PC-9 (cell line): ENCODE measurements at places on chromosomes 1 and 21. TPM values are rescaled to one million over a fixed set of nuclear protein-coding genes. Genes with fewer than 3 reads are reported as not detected.

DNA sequence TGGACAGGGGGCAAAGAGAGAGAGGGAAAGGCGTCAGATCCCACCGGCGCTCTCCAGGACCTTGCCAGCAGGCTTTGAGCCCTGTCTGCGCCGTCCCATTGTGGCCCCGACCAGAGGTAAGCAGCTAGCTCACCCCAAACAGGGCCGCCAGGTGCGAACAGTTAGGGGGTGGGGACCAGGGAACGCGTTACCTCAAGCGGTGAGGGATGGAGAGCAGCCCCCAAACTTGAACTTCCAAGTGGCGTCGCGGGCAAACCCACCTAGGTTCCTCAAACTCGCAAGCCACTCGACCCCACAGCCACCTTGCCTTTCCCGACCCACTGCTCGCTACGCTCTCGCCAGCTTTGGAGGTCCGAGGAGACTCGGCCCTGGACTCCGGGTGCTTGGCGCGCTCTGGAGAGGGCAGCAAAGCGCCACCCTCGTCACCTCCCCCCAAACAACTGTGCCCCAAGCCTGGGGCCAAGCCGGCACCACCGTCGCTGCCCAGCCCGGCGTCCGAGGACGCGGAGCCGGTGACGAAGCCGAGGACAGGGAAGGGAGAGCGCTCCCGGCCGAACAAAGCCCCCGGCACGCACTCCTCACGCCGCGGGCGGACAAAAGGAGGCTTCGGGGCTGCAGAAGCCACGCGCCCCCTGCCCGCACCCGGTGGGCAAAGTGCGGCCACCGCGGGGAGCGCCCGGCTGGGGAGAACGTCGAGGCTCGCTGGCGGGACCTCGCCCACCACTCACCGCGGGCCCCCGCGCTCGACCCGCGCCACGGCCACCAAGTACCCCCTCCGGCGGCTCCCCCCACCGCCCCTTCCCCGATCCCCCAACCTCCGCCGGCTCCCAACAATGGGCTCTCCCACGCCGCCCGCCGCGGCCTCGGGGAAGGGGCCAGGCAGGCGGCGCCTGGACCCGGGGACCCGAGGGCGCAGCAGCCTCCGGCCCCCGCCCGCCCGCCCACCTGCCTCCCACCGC, 976 bp downstream of the SSBP3 start:
- no peak for DNase-seq

- DNase-seq, result no peak
These were observed 52.1 kb upstream of the LAPTM5 start for GRCh38 chr1:30809514-30810263.

DNA sequence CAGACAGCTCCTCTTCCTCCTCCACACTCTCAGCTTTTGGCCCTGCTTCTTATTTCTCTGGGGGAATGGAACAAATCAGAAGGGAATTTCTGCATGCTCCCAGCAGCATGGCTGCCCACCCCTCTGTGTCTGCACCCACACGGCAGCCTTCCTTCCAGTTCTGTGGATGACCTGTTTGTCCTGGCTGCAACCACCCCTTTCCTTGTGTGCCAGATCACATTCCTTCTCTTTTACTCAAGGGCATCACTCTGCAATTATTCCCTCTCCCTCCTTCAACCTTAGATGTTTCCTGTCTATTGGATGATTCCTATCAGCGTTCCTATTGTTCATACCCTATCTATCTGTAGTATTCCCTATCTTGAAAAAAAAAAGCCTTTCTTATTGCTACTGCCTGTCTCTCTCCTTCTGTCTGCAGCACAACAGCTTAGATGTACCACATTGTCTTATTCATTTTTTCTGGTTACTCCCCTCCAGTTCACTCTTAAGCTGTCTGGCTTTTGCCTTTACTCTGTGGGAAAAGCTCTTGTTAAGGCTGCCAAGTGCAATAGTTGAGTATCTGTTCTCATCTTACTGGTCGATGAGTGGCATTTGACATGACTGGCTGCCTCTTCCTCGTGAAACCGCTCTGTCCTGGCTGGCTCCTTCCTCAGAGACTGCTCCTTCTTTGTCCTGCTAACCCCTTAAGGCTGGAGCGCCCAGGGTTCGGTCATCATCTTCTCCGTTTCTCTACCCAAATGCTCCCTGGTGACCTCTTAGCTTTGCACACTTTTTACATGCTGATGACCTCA, 351.1 kb downstream of the CAMTA1 start:
- DNase-seq, result no peak

GRCh38 chr1:6602669-6603237, at the start of gene KLHL21:
TSS of gene KLHL21 (minus strand) at chr1:6602869. CDS start at chr1:6602817, 52 bp downstream.
- peak; percentile 54 for DNase-seq

DNA sequence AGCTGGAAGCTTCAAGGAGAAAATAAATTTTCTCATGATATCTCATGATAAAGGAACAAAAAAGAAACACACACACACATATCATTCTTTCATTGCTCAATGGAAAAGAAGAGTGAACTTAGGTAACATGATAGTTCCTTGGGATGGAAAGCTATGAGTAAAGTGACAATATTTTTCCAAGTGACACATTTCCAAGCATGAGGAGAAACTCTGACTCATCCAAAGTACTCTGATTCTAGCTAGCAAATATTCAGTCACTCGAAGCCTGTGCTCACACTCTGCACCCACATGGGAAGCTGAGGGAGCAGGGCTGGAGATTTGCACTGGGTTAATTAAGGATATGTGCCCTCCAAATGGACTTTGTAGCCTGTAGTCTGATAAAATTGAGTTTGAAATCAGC, 222.4 kb downstream of the LRRC40 start:
- no peak for DNase-seq

- no peak for DNase-seq
These were observed 76.0 kb upstream of the NEK2 start for GRCh38 chr1:211751438-211751837.

- no peak for DNase-seq
These were observed 13.7 kb downstream of the ACTRT2 start for GRCh38 chr1:3034728-3035562.

- peak; percentile 82 for DNase-seq
These were observed 53.3 kb upstream of the TINAGL1 start for GRCh38 chr1:31523012-31523411.

GRCh38 chr1:59357645-59358320, 60.9 kb downstream of the FGGY start:
- DNase-seq, result no peak

DNA sequence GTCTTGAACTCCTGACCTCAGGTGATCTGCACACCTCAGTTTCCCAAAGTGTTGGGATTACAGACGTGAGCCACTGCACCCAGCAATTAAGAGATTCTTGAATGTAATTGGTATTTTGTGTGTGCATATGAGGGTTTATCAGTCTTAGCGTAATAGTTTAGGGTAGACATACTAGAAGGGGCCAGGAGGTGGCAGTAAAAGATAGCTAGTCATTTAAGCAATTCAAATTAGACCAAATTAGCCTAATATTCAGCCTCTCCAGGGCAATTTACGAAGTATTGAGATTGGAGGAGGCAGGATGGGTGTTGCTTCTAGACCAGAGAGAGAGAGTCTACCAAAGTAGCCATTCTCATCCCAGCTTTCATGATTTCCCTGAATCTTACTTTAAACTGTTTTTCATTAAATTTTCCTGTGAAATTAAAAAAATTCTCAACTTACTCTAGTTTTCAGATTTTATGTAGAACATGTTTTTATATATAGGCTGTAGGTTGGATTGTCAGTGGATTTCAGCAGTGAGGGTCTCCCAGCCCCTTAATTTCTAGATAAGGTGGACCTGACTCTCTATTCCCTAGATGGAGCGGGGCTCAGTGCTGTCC, 119.7 kb downstream of the HHAT start:
- peak; percentile 19 for DNase-seq

GRCh38 chr21:41613533-41613909, 105.6 kb upstream of the TMPRSS2 start:
- no peak for DNase-seq

- peak; percentile 50 for DNase-seq
These were observed 406 bp downstream of the HTR1D start for GRCh38 chr1:23216771-23217420.

- no peak for DNase-seq
These were observed 30.4 kb upstream of the FMO1 start for GRCh38 chr1:171217658-171218443.

- no peak for DNase-seq
These were observed 5.4 kb upstream of the MYBPHL start for GRCh38 chr1:109312246-109312645.

DNA sequence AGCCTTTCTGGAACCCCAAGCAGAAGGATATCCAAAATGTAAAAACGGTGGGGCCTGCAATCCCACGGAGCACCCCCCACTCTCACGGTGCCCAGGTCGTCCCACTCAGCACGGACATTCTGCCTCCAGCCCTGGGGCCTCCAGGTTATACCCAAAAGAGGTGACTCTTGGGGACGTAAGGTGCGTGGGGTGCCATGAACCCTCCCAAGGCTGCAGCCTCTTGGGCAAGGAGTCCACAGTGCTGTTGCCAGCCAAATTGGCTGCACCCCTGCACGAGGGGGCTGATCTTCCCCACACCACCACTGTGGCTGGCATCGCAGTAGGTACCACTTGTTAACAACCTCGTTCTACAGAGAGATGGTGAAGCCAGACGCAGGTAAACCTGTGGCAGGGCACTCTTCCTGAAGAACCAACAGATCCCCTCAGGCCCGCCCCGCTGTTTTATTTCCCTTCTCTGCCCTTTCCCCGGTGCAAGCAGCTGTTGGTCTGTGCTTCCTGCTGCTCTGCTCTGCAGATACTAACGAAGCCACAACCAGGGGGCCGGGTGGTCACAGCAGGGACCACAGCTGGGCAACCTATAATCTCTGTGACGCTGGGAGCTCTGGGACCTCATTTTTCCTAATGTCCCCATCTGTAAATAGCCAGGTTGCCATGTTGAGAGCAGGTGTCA, 8.7 kb downstream of the TFF3 start:
- DNase-seq, result no peak

GRCh38 chr1:46062651-46063319, 69.6 kb downstream of the PIK3R3 start:
- no peak for DNase-seq

DNA sequence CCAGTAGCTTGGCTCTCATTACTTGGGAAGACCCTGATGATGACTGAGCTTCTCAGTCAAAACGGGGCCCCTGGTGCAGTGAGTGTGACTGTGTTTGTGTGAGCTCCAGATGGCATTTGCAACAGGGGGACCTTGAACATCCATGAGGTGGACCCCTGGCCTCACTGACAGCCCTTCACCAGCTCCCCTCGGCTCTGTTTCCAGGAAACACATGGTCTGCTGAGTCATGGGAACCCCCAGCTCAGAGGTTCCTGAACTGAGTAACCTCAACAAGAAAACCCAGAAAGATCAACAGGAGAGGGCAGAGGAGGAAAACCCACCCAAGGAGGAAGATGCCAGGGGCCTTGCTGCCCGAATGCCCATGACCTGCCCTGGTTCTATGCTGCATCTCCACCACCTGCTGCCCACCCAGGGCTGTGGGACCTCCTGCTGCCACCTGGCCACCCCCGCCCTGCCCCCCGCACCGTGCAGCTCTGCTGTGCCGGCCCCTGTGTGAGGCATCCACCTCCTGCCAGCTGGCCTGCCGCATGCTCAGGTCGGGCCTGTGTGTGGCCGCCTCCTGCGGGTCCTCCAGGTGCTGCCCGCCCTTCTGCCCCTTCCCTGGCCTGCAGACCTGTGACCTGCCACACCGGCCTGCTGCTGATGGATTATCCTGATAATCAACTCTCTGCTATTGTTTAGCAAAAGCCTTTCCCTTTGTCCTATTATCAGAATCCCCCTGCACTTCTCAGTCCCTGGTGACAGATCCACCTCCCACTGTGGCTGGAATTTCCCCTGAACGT, 4.2 kb upstream of the KRTAP12-1 start:
- no peak for DNase-seq

DNA sequence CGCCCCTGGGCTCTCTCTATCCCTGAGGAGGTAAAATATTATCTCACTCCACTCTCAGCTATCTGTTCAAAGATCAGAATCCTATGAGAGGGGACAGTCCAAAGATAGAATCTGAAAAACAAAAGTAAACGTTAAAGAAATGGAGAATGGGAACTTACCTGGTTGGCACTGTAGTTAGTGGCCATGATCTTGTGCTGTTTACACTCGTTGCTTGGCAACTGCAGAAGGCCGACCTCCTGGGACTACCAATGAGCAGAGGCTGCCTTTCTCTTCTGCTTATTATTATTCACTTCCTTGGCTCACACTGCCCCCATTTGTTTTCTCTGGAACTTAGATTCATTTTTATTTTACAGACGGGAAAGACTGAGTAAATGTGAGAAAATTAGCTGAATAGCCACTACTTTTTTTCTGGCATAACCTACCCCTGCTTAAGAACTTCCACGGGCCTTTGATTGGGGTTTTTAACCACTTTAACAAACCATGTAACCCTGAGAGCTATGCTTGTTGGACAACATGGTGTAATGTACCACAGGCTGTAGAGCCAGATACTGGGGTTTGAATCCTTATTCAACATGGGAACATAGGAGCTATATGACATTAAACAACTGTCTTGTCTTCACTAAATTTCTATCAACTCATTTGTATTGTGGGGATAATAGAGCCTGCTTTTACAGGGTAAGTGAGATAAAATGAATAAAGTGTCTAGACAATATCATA, at the start of gene CFAP126:
TSS of gene CFAP126 (minus strand) at position 193 of the 717 bp plus-strand sequence. CDS start at position 185, 8 bp downstream.
- peak; percentile 58 for DNase-seq

DNA sequence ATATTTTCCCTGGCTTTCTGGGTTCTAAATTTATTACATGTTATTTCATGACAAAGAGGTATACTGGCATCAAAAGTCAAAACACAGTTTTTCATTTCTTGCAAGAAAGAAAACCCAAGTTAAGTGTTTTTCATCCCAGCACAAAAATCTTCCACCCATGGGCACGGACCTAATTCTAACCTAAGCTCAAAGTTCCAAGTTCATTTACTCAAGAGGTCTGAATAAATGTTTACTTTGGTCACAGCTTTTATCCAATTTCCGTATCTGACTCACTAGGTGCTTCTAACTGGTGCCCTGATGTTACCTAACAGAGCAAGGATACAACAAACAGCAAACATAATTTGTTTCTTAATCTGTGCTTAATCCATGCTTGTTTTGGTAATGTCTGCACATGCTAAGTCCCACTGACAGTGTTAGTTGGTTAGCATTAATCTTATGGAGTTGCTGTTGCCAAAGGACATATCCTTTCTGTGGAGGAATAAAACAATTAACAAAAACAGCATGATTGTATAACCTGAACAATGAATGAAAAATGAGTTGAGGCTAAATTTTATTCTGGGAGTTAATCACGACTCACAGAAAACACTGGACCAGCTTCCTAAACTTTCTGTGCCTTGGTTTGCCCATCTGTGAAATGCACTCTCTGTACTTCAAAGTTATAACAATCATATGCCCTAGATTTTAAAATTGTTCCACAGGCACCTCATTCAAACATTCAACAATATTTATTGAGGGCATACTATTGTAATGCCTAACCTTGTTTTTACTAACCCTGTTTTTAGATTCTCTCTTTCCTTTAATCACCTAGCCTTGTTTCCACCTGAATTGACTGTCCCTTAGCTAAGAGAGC, 4.2 kb upstream of the CHD1L start:
- no peak for DNase-seq

Gene KCNE1
- 0.31 and 0.45 TPM in 2 replicates for total RNA-seq

Gene CCDC185
- total RNA-seq, result not detected in 2 replicates

Gene ERVH48-1
- total RNA-seq, result not detected in 2 replicates

Gene DPT
- not detected in 2 replicates for total RNA-seq

Gene ZNF648
- total RNA-seq, result not detected in 2 replicates

Gene C1orf185
- not detected in 2 replicates for total RNA-seq

Gene C1orf115
- total RNA-seq, result 5.6 and 6.5 TPM in 2 replicates
